ENCODE measurements at places on chromosomes 1 and 21.

- DNase-seq, result no peak
These were observed 431 bp downstream of the MAP1LC3C start for GRCh38 chr1:241998412-241998921.

- no peak for DNase-seq
These were observed 181.9 kb upstream of the VAMP3 start for GRCh38 chr1:7589080-7589735.

DNA sequence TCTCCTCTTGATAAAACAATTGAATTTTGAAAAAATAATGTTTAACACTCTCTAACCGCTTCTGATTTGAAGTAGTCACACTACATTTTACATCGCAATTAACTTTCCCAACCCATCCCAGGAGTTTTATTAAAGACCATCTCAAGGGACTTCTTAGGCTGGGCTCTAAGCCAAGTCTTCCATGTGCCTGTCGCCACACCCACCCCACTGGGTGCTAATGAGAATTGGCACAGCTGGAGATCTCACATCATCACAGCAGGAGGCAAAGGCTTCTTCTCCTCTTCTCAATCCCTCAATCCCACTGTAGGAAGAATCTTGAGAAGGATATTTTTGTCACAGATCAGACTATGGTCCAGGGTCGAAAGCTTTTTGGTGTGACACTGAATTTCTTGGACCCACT is 328.9 kb downstream of the NUF2 start:
- DNase-seq, result peak; percentile 90

GRCh38 chr1:36590264-36590663 is 107.6 kb upstream of the CSF3R start:
- DNase-seq, result no peak
